ENCODE measurements at places on chromosomes 4 and X. TPM values are rescaled to one million over a fixed set of nuclear protein-coding genes. Genes with fewer than 3 reads are reported as not detected.

Gene BGN
- 1.6 TPM for total RNA-seq

DNA sequence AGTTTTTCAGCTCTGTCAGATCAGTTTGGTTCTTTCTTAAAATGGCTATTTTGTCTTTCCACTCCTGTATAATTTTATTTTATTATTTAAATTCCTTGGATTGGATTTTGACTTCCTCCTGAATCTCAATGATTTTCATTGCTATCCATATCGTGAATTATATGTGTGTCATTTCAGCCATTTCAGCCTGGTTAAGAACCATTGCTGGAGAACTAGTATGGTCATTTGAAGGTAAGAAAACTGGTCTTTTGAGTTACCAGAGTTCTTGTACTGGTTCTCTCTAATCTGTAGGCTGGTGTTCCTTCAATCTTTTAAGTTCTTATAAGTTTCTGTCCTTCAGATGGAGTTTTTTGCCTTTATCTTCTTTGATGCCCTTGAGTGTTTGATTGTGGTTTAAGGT is 815.5 kb downstream of the KLHL13 start:
- no peak for DNase-seq

- no peak for DNase-seq
Measured at GRCh38 chrX:137151403-137151802, 117.6 kb upstream of the GPR101 start.

DNA sequence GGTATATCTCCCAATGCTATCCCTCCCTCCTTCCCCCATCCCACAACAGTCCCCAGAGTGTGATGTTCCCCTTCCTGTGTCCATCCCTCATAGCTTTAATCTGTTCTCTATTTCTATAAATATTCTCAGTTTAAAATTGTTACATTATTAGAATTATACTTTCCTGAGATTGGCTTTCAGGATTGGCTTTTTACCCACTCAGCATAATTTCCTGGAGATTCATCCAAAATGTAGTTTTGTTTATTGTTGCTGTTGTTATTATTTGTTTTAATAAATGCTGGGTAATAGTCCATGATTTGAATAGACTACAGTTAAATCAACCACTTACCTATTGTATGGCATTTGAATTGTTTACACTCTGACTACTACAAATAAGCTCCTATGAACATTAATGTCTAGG is 936.4 kb downstream of the FAT4 start:
- DNase-seq, result no peak

Gene GAB1
- total RNA-seq, result 15.5 TPM

- no peak for DNase-seq
Measured at GRCh38 chrX:20571611-20572010, 304.9 kb upstream of the RPS6KA3 start.

- no peak for DNase-seq
Measured at GRCh38 chrX:144715337-144715736, 532.0 kb upstream of the SPANXN1 start.

Gene MAGEA8
- total RNA-seq, result not detected

DNA sequence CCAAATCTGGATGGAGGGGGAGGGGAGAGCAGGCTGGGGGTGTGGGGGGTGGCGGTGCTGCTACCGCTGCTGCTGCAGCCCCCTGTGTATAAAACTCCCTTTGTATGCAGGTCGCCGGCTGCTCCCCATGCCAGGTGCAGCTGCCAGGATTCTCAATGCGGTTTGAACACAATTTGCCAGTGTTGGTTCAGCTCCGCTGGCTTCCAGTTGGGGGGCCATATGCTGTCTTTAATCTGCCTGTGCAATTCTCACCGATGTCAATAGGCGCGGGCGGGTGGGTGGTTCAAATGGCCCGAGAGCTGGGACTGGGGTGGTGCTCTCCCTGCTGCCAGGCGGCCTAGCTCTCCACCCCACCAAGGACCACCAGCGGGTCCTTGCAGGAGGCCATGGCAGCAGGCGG is 257.6 kb downstream of the BCOR start:
- DNase-seq, result no peak

DNA sequence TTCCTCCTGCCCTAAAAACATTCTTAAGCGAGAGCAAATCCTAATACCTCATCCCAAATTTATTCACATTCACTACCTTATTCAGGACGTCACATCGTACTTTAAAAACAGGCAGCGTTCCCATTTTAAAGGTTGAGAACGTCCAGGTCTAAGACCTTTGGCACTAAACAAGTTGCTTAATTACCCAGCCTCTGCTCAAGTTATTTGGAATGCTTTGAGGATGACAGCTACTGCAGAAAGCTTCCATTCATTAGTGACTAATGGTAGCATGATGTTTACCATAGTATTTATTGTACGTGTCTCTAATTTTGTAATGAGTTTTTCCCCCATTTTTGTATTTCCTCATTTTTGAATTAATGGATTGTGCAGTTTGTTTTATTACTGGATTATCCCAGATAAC is 1.5 kb downstream of the USP38 start:
- DNase-seq, result no peak

GRCh38 chr4:25915353-25915705 is 1.3 kb downstream of the SMIM20 start:
- no peak for DNase-seq

GRCh38 chr4:86938771-86939520 is 4.1 kb downstream of the AFF1 start:
- DNase-seq, result no peak

GRCh38 chr4:81648576-81649275 is 177.0 kb upstream of the RASGEF1B start:
- DNase-seq, result no peak

GRCh38 chrX:132277953-132278614 is 58.8 kb upstream of the RAP2C start:
- DNase-seq, result no peak

DNA sequence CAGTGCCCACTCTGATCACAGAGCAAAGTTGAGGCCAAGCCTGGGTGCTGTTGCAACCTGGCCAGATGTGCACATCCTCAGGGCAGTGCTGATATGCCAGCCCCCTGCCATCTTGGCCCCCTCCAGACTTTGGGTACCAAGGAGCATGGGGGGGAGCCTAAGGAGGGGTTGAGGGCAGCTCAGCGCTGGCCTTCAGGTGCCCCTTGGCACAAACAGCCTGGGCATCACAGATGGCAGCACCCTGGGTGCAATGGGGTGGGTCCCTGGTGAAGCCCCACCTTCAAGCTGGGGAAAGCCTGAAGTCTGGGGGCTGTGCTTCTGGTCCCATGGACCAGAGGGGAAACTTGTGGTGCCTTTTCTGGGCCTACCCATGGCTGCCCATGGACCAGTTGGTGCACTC is 163.0 kb downstream of the FAM47A start:
- no peak for DNase-seq

DNA sequence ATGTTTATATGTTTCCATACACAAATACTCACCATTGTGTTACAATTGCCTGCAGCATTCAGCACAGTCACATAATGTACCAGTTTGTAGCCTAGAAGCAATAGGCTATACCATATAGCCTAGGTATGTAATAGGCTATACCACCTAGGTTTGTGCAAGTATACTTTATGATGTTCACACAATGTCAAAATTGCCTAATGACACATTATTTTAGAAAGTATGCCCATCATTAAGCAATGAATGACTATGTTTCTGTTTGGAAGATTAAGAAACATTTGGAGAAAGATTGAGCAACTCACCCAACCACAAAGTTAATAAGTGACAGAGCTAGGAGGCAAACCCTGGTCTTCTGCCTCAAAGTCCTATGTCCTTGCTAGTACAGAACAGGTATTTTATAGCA is 96.8 kb upstream of the GRIA3 start:
- no peak for DNase-seq

Gene ARMCX4
- 9.4 TPM for total RNA-seq

GRCh38 chr4:118282692-118283091 is 70.1 kb downstream of the PRSS12 start:
- DNase-seq, result no peak
